ENCODE measurements at places on chromosomes 12 and 14.

DNA sequence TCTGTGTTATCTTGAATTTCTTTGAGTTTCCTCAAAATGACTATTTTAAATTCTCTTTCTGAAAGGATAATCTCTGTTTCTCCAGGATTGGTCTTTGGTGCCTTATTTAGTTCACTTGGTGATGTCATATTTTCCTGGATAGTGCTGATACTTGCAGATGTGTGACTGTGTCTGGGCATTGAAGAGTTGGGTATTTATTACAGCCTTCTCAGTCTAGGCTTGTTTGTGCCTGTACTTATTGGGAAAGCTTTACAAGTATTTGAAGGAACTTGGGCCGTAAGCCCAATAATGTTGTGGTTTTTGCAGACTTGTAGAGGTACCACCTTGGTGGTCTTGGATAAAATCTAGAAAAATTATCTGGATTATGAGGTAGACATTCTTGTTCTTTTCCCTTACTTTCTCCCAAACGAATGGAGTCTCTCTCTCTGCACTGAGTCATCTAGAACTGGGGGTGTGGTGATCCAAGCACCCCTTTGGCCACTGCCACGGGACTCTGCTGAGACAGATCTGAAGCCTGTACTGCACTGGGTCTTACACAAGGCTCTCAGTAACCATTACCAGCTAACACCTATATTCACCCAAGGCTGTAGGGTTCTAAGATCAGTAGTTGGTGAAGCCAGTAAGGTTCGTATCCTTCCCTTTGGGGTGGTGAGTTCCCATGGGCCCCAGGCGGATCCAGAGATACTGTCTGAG, 703.7 kb upstream of the MGAT4C start:
- no peak for DNase-seq

DNA sequence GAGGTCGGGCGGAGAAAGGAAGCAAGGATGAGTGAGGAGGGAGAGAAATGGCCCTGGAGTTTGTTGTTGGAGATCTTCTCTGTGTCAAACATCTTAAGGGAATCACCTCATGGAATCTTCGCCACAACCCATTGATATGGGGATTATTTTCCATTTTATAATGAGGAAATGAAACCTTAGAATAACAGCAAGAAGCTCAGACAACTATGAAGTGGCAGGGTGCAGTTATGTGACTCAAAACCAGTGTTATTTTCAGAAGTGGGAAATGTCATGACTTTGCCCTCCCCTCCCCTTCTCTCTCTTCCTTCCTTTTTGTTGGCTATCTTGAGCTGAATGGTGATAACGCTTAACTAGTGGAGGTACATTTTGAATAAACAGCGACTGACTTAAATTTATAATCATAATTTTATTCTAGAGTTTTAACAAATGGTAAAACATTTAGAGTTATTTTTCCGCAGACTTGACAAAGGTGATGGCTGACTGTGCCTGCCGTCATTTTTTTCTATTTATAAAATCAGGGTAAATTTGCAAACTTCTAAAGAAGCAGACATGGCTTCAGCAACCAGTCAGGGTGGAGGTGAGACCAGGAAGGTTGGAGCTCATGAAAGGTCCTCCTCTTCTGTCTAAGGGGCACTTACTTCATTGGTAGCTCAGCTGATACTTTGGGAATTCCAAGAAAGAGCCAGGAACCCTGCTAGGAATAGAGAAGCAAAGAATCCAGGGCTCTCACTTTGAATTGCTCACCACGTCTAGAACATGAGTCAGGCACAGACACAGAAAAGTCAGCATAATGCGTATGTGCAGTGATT, 232.4 kb downstream of the RGS6 start:
- no peak for DNase-seq

DNA sequence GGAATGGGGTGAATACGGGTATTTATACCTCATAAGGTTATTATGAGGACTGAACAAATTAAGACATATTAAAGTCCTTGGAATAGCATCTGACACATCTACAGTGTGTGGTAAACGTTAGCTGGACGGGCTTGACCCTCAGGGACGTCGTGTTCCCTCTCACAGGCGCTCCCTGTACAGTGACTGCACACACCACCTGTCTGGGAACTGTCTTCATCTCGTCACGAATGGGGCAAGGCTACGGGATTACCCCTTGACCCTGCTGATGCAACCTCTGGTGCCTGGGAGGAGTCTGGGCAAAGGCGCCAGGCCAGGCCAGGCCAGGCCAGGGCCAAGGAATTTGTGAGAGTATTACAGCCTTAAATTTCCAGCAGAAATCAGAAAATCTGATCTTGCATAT, 191.1 kb downstream of the CALM1 start:
- DNase-seq = no peak

DNA sequence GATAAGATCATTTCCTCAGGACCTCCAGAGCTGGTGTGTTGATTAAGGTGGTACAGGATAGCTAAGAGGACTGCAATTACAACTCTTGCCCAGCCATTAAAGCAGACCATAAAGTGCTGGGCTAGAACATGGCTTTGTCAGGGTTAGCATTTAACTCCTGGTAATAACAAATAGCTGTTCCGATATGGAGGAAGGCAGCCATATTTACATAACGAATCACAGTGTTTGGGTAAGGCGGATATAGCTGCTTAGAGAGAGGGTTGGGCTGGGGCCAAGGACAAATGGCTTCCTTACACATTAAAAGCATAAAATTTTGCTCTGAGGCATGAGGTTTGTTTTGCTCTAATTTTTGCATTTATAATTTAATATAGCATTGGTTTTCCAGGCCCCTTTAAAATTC, 297.7 kb upstream of the DDHD1 start:
- DNase-seq = no peak

DNA sequence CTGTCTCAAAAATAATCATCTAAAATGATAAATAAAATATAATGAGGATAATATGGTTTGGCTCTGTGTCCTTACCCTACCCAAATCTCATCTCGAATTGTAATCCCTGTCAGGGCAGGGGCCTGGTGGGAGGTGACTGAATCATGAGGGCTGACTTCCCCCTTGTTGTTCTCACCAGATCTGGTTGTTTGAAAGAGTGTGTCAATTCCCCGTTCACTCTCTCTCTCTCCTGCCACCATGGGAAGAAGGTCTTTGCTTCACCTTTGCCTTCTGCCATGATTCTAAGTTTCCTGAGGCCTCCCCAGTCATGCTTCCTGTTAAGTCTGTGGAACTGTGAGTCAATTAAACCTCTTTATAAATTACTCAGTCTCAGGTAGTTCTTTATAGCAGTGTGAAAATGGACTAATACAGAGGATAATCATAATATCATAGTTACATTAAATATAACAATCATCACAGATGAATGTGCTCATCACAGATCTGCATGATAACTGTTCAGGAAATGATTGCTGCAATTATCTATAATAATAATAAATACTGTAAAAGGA, 12.6 kb downstream of the EFCAB11 start:
- DNase-seq = no peak

DNA sequence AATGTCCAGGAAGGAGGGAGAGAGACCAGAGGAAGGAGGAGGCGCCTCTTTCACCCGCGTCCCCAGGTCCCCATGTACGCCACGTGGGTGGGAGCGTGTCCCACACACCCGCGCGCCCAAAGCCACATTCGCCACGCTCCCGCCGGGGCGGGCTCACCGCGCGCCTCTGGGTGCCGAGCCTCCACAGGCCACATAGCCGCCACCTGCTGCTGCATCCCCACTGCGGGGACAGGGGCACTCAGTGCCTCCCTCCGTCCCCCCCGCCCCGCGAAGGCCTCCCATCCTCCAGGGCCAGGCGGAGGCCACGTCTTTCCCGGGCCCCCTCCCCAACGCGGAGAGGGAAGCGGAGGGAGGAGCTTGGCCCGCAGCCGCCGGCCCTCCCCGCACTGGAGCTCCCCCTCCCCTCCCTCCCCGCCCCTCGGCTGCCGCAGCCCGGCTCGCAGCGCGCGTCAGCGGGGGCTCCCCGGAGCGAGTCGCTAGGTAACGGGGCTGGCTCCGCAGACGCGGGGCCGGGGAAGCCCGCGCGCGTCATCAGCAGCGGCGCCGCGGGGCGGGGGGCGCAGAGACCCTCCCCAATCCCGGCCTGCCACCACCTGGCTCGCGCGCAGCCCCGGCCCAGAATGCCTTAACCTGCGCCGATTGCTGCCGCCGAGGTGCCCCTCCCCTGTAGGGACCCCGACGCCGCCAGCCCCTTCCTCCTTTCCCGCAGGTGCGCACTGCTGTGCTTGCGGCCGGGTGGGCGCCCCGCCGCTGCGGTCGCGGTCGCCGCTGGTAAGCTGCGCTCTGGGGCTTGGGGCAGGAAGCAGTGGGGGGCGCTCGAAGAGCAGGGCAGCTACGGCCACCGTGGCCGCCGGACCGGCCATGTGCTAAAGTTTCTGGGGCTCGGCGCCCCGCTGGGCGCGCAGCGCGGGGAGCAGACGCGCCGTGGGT, 536 bp upstream of the TUNAR start:
- no peak for DNase-seq

Measured in stimulated activated CD8-positive, alpha-beta memory T cell treated with anti-CD3 and anti-CD28 coated beads, Interleukin-7, amount 100 ng/mL, for 24 hours (primary cell).